ENCODE measurements at places on chromosomes 3 and 15.

DNA sequence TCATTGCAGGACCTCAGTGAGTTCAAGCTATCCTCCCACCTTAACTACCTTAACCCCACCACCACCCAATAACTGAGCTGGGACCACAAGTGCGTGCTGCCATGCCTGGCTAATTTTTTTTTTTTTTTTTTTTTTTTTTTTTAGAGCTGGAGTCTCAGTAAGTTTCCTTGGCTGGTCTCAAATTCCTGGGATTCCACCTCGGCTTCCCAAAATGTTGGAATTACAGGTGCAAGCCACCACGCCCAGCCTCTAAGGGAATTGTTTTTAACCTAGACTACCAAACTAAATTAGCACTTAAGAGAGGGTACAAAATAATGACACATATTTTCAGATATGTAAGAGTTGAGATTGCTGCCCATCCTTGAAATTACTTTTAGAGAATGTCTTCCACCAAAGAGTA lies 4.3 kb upstream of the TNIK start:
- no peak for DNase-seq

GRCh38 chr3:45496555-45496954 lies 98.0 kb upstream of the LIMD1 start:
- no peak for DNase-seq

DNA sequence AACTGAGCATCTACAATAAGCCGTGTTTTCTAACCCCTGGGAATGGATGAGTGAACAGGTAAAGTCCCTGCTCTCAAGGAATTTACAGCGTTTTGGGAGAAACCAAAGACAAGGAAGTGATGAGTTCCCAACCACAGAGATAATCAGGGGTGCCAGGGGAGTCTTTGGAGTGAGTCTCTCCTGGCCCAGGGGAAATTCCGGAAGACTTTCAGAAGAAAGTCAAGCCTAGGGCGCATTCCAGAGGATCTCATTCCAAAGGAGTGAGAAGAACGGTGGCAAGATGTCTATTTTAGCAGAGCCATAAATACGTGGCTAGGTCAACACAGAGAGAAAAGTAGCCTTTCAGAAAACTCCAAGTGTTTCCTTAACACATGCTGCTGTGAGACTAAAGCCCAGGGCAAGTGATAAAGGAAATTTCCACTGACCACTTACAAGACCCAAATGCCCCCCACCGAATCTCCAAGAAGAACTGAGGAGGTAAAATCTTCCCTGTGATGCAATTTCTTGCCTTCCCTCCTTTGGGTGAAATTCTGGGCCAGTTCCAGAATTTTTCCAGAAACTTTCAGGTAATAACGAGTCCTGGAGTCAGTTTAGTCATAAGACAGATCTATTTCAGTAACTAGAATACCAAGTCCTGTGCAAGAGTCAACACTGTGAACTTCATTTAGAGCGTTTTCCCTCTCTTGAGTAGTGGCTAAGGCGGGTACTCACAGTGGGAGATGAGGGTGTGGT lies 437.4 kb downstream of the NR2F2 start:
- DNase-seq: no peak

- no peak for DNase-seq
Measured at GRCh38 chr3:139327231-139327630, 16.6 kb upstream of the MRPS22 start.

DNA sequence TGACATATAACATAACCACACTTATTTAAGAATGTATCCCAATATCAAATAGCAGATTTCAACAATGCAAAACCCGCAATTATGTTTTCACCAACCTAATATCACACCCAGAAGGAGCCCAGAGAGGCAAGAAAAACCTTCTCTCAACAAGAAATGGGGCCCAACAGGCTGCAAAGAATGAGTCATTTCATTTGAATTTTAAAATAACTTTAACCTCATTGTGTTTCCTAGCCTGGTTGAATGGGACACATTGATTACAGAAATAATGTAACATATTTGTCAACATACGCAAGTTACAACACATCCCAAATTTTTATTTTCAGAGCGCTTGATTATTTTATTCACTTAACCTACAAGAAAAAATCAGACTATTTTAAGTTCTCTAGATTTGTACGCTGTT lies 365.1 kb upstream of the SLCO3A1 start:
- no peak for DNase-seq

DNA sequence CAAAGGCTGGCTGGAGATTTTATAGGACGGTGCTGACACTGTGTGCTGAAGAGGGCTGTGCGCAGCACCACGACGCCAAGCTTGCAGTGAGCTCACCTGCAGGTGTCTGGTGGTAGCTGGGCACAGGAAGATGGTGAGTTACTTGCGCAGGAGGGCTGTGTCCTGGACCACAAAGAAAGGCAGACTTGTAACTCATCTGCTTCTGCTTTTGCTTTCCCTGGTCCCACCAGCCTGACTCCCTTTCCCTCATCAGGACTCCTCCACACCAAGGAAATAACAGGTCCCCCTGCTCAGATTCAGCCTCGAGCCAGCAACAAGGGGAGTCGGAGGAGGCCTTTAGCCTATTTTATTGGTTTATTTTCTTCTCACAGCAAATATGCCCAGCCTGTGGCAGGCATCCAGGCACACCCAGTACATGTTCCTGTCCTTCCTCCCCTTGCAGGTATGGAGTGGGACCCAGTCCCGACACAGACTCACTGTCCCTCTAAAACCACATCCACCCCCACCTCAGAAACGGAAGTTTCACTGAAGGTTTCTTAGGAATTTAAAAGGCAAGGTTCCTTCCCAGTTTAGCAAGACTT lies 35.6 kb upstream of the FLNB start:
- no peak for DNase-seq

- no peak for DNase-seq
Measured at GRCh38 chr3:100057716-100058575, 56.4 kb downstream of the FILIP1L start.

- no peak for DNase-seq
Measured at GRCh38 chr3:120854908-120855526, 53.0 kb upstream of the STXBP5L start.

- DNase-seq: no peak
Measured at GRCh38 chr3:9448643-9449042, 51.2 kb downstream of the SETD5 start.

- no peak for DNase-seq
Measured at GRCh38 chr3:24598695-24599470, 104.2 kb upstream of the THRB start.
